ENCODE measurements at places on chromosomes 5 and 9. TPM values are rescaled to one million over a fixed set of nuclear protein-coding genes. Genes with fewer than 3 reads are reported as not detected.

DNA sequence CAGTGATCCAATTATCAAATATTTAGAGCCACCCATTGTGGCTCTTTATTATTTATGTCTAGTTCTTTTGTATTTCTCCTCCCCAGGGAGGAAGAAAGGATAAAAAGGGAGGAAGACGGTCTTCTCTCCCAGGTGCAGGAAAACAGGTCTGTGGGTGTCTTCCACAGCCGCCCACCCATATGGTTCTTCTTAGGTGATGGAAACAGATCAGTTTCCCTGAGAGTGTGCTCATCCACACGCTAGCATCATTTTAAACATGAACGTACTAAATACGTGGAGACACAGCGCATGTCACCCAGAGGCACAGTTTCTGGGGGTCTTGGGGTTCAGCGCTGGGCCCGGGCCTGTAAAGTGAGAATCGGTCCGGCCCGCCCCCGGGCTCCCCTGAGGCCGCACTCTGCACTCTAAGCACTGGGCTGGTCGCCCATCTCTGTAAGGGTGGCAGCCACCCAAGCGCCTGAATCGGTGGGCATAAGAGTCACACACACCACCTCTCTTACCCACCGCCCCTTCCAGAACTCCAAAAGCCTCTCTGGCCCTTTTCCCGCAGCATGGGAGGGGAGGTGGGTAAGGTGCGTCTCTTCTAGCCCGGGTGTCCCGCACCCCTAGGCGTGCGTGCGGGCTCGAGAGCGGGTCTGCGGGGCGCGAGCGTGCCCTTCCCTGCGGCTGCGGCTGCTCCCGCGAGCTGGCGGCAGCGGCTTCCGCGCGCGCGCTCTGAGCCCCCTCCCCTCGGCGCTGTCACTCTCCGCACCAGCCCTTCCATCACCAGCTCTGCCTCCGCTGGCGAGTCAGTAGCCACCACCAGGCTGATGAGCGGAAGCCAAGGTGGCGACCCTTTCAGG, 1.3 kb downstream of the PTCH1 start:
- peak; percentile 59 for DNase-seq
- peaks cover 37% of the 10 kb centered on the region for H3K27me3 ChIP-seq
- H3K4me3 ChIP-seq: peak overlapping the region; percentile 99

- peaks cover 18% of the 10 kb centered on the region for H3K27me3 ChIP-seq
- H3K4me3 ChIP-seq: no peak overlapping the region
- no peaks in the 10 kb centered on the region for H3K36me3 ChIP-seq
- H3K4me1 ChIP-seq: no peaks in the 10 kb centered on the region
- no peak for DNase-seq
Measured at GRCh38 chr5:43400082-43400481, 12.1 kb downstream of the CCL28 start.

DNA sequence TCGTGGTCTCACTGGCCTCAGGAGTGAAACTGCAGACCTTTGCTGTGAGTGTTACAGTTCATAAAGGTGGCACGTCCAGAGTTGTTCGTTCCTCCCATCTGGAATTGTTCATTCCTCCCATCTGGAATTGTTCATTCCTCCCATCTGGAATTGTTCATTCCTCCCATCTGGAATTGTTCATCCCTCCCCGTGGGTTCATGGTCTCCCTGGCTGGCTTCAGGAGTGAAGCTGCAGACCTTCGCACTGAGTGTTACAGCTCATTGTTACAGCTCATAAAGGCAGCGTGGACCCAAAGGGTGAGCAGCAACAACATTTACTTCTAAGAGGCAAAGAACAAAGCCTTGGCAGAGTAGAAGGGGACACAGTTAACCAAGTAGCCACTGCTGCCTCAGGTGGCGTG, 69.1 kb downstream of the GCNT1 start:
- H3K36me3 ChIP-seq: no peaks in the 10 kb centered on the region
- no peaks in the 10 kb centered on the region for H3K4me1 ChIP-seq
- H3K27me3 ChIP-seq: no peaks in the 10 kb centered on the region
- no peak overlapping the region for H3K27ac ChIP-seq
- no peak for DNase-seq

DNA sequence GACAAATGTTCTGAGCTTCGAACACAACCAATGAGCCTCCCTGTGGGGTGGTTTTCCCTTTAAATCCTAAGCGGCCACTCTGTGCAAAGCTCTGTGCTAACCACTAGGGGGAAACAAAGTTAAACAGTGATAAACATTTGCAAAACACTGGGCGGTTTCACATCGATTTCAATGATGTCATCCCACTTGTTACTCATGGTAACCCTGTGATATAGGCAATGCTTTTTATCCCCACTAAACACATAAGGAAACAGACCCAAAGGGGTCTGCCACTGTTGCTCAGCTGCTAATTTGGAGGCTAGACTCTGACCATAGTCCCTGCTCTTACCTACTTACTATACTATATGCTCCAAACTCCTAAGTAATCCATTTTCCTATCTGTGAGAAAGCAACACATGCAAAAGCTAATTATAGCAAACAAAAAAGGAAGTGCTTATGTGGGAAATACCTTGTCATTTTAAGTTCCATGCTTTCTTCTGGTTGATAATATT, 57.3 kb downstream of the PTPN3 start:
- no peaks in the 10 kb centered on the region for H3K36me3 ChIP-seq
- peaks cover 26% of the 10 kb centered on the region for H3K4me1 ChIP-seq
- H3K4me3 ChIP-seq: no peak overlapping the region

- no peaks in the 10 kb centered on the region for H3K36me3 ChIP-seq
- H3K4me1 ChIP-seq: no peaks in the 10 kb centered on the region
- H3K27me3 ChIP-seq: no peaks in the 10 kb centered on the region
- H3K27ac ChIP-seq: no peak overlapping the region
- DNase-seq: no peak
Measured at GRCh38 chr9:79362100-79363081, 209.4 kb upstream of the TLE4 start.

DNA sequence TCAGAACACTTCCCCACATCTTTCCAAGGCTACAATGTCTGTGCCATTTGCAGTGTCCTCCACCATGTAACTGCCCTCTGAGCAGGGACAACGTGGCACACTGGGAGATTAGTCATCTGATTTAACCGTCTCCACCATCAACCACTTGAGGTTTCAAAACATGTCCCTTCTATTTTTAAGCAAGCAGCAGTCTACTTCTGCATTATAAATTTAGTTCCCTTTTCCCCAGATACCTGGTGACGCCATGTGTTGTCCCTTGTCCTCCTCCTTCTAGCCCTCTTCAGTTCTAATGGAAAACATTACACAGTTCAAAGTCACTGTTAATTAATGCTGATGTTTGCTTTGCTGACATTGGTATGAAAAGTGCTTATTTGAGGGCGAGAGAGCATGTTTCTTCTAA, 52.8 kb downstream of the ATP10B start:
- no peaks in the 10 kb centered on the region for H3K27me3 ChIP-seq
- no peaks in the 10 kb centered on the region for H3K4me1 ChIP-seq
- no peaks in the 10 kb centered on the region for H3K36me3 ChIP-seq
- DNase-seq: no peak
- no peak overlapping the region for H3K27ac ChIP-seq

DNA sequence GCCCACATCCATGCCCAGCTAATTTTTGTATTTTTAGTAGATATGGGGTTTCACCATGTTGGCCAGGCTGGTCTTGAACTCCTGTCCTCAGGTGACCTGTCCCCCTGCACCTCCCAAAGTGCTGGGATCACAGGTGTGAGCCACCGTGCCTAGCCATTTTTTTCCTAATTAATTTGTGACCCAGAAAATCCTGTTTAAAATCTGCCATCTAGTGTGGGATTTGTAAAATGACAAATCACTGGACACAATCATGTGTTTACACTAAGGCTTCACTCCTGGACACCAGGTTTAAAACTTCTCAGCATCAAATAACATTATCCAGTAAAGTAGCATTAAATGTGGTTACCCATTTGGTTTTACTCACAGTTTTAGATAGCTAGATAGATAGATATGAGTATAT, 18.6 kb upstream of the KDM4C start:
- H3K27ac ChIP-seq: no peak overlapping the region
- no peaks in the 10 kb centered on the region for H3K36me3 ChIP-seq
- DNase-seq: no peak
- H3K27me3 ChIP-seq: no peaks in the 10 kb centered on the region
- H3K4me3 ChIP-seq: no peak overlapping the region

- H3K4me1 ChIP-seq: peaks cover 19% of the 10 kb centered on the region
- H3K27ac ChIP-seq: no peak overlapping the region
- peaks cover 5% of the 10 kb centered on the region for H3K36me3 ChIP-seq
- DNase-seq: no peak
Measured at GRCh38 chr9:94946256-94946655, 219.8 kb downstream of the AOPEP start.

GRCh38 chr5:54725391-54726280, 208.1 kb downstream of the SNX18 start:
- H3K4me3 ChIP-seq: no peak overlapping the region
- H3K27me3 ChIP-seq: no peaks in the 10 kb centered on the region
- H3K36me3 ChIP-seq: no peaks in the 10 kb centered on the region
- H3K4me1 ChIP-seq: peaks cover 4% of the 10 kb centered on the region

GRCh38 chr9:89576404-89576839, 28.4 kb upstream of the GADD45G start:
- DNase-seq: no peak
- no peaks in the 10 kb centered on the region for H3K36me3 ChIP-seq
- peaks cover 41% of the 10 kb centered on the region for H3K27me3 ChIP-seq

DNA sequence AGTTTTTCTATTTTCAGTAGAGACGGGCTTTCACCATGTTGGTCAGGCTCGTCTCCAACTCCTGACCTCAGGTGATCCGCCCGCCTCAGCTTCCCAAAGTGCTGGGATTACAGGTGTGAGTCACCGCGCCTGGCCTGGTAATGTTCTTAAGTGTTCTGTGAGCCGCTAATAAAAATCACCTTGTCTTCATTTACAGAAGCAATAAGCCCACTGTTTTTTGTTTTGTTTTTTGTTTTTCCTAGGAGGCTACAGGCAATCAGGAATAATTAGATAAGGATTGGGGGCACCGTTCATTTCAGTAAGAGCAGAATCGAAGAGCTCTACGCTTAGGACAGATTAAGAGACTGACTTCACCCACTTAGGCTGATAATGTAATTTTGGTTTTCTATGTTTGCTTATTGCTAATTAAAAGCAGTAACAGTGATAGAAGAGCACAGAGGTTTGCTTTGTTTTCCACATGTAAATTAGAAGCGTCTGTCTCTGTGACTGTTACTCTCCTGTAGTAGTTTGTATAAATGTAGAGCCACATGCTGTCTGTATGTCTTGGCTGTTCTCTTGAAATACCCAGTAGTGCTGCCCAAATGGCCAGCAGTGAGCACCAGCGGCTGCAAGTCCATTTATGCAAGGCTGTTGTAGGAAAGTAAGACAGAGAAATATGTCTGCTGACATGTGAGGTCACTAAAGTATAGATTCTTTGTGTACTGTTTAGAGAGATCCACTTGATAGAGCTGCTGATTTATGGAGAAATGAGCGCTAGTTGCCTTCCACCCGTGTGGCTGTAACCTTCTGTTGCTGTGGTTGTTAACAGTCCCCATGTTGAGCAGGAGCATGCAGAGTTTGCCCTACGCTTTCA, 30.5 kb downstream of the TRIO start:
- peaks cover 1% of the 10 kb centered on the region for H3K36me3 ChIP-seq
- peak overlapping the region; percentile 9 for H3K27ac ChIP-seq
- H3K4me1 ChIP-seq: peaks cover 64% of the 10 kb centered on the region
- H3K4me3 ChIP-seq: no peak overlapping the region
- no peaks in the 10 kb centered on the region for H3K27me3 ChIP-seq

DNA sequence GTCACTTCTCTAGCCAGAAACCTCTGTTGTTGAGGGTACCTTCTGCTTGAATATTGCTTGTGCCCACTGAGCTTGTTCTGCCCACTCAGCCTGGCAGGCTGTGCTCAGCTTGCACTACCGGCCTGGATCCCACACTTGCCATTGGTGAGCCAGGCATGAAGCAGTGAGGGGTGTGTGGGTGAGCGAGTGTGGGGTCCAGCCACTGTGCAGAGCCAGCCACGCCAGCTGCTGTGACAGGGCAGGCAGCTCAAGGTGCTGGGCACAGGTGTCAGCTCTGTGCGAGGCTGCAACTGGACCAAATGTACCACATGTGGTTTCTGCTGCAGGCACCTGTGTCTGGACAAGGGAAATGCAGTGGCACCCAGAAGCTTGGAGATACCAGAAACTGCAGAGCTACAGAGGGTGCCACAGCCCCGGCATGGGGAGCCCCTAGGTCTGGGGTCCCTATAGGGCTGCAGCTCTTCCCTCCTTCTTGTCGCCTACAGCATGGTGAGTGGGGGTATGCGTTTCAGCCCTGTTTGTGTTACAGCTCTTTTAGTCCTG, 305.1 kb upstream of the RIOK2 start:
- no peak for DNase-seq
- H3K36me3 ChIP-seq: no peaks in the 10 kb centered on the region
- H3K4me3 ChIP-seq: no peak overlapping the region
- H3K4me1 ChIP-seq: no peaks in the 10 kb centered on the region
- H3K27me3 ChIP-seq: no peaks in the 10 kb centered on the region

- DNase-seq: no peak
- no peak overlapping the region for H3K4me3 ChIP-seq
- H3K4me1 ChIP-seq: peaks cover 16% of the 10 kb centered on the region
- H3K36me3 ChIP-seq: no peaks in the 10 kb centered on the region
- no peak overlapping the region for H3K27ac ChIP-seq
Measured at GRCh38 chr9:92592537-92592936, 56.7 kb upstream of the ECM2 start.

DNA sequence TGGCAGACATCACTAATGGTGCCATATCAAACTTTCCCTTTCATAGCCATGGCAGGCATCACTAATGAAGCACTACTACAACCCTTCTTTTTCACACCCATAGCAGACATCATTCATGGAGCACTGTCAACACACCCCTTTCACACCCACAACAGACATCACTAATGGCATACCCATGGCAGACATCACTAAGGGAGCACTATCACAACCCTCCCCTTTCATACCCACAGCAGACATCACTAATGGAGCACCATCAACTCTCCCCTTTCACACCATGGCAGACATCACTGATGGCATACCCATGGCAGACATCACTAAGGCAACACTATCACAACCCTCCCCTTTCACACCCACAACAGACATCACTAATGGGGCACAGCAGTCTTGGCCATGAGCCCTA, 33.7 kb downstream of the LAMC3 start:
- no peak for DNase-seq
- no peaks in the 10 kb centered on the region for H3K36me3 ChIP-seq
- peaks cover 2% of the 10 kb centered on the region for H3K27me3 ChIP-seq
- H3K27ac ChIP-seq: no peak overlapping the region
- no peak overlapping the region for H3K4me3 ChIP-seq
- H3K4me1 ChIP-seq: no peaks in the 10 kb centered on the region

DNA sequence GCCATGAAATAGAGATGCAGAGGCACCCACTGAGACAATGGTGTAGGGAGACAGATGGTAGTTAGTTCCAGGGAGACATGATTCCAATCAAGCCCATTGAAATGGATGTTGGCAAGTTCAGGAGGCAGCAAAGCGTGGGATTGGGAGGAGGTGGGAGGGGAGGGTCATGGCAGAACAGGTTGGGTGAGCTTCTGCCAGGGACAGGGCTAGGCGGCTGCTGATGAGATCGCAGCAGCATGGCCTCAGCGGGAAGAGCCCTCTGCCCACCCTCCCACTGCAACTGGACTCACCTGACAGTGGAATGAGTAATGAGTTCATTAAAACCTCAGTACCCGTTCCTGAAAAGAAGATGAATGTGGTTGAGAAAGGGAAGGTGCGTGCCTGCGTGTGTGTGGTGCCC, 418.2 kb downstream of the CDK5RAP2 start:
- H3K36me3 ChIP-seq: no peaks in the 10 kb centered on the region
- H3K27me3 ChIP-seq: no peaks in the 10 kb centered on the region
- no peak overlapping the region for H3K27ac ChIP-seq
- H3K4me1 ChIP-seq: no peaks in the 10 kb centered on the region
- DNase-seq: no peak

The TMEM252 gene
- not detected for total RNA-seq

The ECSCR gene
- total RNA-seq: not detected

The KCNIP1 gene
- total RNA-seq: 0.96 TPM

The CDKN2B gene
- total RNA-seq: not detected

The TMEM141 gene
- 31.0 TPM for total RNA-seq

The FBLL1 gene
- total RNA-seq: 5.9 TPM

The PDZD2 gene
- 0.65 TPM for total RNA-seq

The EGR1 gene
- total RNA-seq: 21.5 TPM

The TTLL11 gene
- 9.1 TPM for total RNA-seq

The FST gene
- 4.0 TPM for total RNA-seq
